ENCODE measurements at places on chromosomes 4 and X.

DNA sequence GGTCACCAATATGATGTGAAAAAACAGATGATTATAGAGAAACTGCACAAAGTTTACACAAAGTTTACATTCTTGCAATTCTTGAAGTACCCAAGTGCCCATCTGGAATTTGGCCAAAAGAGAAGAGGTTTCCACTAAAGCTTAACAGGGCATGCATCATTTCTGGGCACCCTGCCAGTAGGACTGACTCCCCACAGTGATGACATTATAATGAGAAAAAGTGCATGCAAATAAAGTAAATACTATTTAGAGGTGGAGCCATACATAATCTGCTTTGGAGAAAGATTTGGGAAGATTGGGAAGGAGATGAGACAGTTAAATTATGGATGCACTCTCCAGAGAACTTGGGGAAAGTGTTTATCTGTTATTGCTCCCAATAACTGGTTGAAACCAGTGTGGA, 93.7 kb upstream of the TRPC3 start:
- DNase-seq: no peak

- DNase-seq: peak; percentile 80
Measured at GRCh38 chr4:38310446-38311043, 350.3 kb downstream of the PTTG2 start.

GRCh38 chrX:9997041-9997440, 29.9 kb downstream of the CLDN34 start:
- DNase-seq: no peak

DNA sequence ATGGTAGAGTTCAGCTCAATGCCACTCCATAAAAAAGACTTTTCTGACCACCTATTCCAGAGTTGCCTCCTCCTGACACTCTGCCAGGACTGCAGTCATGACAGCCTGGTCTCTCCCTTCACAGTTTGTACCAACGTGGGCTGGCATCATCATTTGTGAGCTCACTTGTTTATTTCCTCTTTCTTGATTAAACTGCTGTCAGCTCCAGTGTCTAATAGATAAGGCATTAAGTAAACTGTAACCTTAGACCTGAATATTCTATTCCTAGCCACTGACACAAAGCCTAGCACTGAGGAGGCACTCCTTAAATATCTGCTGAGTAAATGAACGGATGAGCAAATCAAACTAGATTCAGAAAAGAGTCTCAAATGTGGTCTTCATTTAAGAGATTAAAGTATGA, 48.7 kb downstream of the DDX60 start:
- no peak for DNase-seq

DNA sequence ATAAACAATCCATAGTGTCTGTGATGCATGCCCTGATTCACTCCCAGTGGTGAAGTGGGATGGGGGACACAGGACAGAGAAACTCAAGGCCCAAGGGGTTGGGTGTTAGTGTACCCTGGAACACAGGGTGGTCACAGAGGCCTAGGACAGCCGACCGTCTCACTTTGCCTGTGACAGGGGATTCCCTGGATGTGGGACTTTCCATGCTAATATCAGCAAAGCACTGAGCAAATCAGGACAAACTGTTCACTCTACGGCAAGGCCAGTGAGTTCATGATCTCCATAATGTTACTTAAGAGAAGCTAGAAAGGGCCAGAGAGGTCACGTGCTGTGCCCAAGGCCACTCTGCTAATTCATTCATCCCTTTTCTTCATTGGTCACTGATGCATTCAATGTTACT, 158.7 kb upstream of the RBPJ start:
- no peak for DNase-seq

DNA sequence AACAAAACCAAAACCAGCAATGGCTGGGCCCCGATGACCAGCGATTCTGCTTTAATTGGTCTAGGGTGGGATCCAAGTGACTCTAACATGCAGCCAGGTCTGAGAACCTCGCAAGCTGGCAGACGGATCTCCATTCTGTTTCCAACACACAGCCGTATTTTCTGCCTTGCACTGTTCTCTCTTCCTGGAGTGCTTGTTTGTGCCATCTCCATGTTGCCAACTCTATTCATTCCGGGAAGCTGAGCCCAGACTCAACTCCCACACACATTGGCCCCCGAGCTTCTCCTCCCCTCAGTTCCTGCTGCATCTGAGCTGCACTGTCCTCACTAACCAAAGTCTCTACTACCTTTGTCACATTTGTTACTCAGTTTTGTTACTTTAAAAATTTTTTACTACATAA, 35.6 kb downstream of the GEMIN8 start:
- no peak for DNase-seq

All from GM06990 (cell line).